ENCODE measurements at places on chromosomes 7 and 10.

DNA sequence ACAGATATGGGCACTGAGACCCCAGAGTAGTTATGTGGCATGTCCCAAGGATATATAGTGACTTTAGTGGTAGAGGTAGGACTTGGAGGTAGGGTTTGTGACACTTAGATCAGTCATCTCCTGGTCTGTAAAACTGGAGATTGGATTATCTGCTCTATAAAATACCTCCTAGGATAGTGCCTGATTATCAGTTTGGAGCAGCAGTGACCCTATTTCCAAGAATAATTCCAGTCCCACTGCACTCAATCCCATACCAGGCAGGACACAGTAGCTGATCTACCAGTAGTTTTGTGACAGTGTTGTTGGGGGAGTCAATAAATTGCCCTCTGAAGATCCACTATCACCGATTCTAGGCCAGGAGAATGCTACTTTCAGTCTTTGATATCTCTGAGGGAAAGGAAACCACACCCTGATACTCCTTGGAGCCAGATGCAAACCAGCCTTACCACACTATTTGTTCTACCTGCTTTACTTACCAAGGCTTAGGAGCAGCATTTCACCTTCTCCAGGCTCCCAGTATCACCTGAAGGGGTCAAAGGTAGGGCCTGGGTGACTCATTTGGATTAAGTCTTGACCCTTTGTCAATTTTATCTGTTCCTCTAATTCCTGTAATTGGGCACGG lies 30.6 kb downstream of the KMT2E start:
- DNase-seq: no peak

- DNase-seq: no peak
Measured at GRCh38 chr7:26508917-26509316, 217.3 kb downstream of the SNX10 start.

DNA sequence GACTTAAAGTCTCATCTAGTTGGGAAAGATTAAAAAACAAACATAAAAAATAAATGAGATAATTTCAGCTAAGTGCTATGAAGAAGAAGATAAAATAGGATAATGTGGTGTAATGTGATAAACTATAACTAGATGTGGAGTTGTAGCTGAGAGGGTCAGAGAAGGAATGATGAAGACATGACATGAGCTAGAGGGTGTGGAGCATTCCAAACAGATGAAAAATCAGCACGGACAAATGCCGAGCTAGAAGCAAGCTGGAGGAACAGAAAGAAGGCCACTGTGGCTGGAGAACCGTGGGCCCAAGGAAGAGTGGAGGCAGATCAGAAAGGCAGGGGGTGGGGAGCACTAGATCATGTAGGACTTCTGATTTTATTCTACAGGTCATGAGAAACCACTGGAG lies 70.6 kb downstream of the CDK6 start:
- no peak for DNase-seq

DNA sequence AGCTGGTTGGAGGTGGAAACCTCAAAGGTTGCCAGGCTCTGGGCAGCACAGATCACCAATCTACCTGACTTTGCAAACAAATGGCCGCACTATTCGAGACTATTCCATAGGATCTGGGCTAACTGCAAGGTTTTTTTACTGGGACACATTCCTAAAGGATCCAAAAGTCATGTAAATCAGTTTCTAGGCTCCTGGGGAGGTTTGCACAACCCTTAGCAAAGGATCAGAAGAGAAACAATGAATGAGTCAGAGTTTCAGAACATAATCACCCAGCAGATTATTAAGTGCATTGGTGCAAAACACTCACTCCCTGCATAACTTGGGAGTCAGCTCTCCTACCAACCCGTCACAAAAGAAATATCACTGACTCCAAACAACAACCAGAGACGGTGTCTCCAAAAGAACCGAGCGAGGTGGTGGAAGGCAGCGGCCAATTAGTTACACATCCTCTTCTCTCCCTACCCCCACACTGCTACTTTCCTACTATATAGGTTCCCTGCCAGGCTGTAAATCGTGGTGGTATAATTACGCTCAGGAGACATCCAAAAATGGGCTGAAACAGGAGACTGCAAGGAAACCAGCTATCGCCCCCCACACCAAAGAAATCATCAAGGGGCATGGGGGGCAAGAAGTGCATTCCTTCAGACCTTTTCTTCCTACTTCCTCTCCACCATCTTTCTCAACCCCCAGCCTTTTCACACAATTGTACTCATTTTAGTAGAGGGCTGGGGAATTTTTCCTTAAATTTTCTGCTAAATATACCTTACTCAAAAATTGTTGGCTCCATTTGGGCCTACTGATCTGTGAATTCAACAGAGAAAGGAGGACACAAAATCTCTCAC lies 3.2 kb downstream of the UBE2H start:
- peak; percentile 52 for DNase-seq

- no peak for DNase-seq
Measured at GRCh38 chr10:29923416-29923965, 135.9 kb downstream of the JCAD start.

DNA sequence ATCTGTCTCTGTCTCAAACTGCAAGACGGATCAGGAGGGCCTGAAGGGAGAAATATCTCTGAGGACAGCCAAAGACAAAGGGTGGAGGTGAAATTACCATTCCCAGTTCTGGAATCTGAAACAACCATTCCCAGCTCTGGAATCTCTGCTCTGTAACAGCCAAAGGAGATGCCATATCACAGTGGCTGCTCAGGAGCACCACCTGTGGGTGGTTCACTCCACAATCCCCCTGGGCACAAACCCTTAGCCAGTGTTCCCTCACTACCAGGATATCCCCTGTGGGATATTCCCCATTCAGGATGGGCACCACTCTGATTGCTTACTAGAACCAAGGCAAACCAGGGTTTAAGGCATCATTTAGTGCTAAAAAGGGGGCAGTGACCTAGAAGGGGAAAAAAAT lies 199.0 kb downstream of the HTR7 start:
- no peak for DNase-seq

DNA sequence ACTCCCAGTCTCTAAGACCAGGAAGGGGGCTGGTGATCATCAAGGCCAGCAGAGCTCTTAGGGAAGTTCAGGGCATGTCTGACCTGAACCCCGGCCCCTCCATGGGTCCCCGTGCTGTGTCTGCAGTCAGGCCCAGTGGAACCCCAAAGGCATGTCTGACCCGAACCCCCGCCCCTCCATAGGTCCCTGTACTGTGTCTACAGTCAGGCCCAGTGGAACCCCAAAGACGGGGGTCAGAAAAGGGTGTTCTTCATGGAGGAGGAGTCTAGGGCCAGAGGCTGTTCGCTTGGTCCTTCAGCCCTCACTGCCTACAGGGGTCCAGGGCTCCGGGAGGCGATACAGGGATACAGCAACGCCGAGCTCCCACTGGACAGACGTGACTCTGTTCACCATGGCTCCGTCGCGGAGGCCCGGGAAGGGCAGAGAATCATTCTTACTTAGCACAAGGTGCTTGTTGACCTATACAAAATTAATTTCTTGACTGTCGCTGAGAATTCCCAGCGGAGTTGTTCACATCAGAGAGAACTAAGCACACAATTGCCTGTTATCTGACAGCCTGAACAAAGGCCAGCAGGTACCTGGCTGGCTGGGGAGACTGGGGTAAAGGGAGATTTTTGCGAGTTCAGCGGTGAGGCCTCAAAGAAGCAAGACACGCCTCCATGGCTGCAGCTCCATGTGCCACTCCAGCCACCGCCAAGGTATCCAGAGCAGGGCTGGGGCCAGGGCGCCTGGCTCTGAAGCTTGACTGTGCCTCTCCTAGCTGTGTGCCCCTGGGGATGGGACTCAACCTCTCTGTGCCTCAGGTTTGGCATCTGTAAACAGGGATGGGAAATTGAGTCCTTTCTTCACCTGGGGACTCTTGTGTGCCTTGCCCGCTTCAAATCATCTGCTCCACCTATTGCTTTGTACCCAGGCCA lies 26.8 kb downstream of the EN2 start:
- no peak for DNase-seq

DNA sequence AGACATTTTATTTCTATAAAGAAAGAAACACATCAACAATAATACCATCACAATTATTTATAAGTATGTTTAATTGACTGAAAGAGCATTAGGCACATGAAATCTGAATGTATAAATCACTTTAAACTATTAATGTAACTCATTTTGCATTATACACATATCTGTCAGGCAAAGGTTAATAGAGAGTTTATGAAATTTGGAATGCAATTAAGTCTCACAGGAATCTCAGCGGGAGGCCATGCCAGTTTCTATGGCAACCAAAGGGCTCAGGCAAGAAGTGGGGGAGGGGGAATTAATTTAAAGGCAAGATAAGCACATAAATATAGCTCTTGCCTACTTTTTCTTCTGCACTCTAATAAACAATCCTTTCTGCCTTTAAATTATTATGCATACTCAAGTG lies 152.6 kb downstream of the SLC16A9 start:
- no peak for DNase-seq

- DNase-seq: peak; percentile 54
Measured at GRCh38 chr7:28921822-28922221, 36.3 kb downstream of the TRIL start.

GRCh38 chr7:100378114-100378755 lies 4.9 kb downstream of the PILRA start:
- no peak for DNase-seq

DNA sequence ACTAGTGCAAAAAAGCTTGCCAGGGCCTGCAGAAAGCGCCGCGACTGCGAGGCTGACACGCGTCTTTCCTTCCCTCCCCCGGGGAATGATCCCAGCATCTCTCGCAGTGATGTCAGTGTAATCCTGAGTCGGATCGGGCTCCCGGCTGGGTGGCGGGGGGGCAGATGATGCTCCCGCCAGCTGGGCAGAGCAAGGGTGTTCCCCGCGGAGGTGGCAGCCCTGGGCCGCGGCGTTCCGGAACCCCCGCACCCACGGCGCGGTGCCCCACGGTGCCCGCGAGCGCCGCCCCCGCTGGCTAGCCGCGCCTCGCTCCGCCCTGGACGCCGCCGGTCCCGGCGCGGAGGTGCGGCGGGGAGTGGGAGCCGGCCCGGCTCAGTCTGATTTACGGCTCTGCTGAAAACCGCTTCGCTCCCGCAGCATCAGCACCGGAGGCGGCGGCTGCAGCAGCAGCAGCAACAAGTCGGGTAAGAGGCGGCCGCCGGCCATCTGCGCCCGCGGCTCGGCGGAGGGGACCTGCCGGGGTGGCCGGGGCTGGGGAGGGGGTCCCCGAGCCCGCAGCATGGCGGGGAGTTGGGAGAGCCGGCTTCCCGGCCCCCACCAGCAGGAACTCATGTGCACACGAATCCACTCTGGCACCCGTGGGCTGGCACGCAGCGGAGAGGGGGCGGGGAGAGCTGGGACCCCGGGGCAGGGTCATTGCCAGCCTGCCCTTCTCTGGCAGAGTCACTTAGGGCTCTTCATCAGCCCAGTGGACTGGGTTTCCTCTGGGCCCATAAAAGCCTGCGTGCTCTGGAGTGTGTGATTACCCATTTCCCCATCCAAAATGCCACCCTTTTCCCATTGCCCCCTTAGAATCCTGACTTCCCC lies at the start of gene ZNF365:
Gene ZNF365, plus strand, starts transcription at position 375 of the 867 bp plus-strand sequence. CDS start 1,825 bp downstream, outside the sequence.
- DNase-seq: peak; percentile 2

- DNase-seq: no peak
Measured at GRCh38 chr10:100890673-100891317, 22.0 kb upstream of the SLF2 start.

GRCh38 chr7:39985398-39985918 lies 35.4 kb downstream of the CDK13 start:
- no peak for DNase-seq

- no peak for DNase-seq
Measured at GRCh38 chr7:144384555-144385245, 18.8 kb downstream of the NOBOX start.

- DNase-seq: no peak
Measured at GRCh38 chr7:141475679-141476078, 75.5 kb upstream of the AGK start.

- DNase-seq: no peak
Measured at GRCh38 chr7:46752881-46753366, 829.0 kb downstream of the TNS3 start.

- no peak for DNase-seq
Measured at GRCh38 chr10:47360419-47361040, 12.4 kb downstream of the RBP3 start.

GRCh38 chr7:39892361-39892760 lies 57.7 kb upstream of the CDK13 start:
- no peak for DNase-seq

- no peak for DNase-seq
Measured at GRCh38 chr7:157347217-157347904, 10.6 kb downstream of the DNAJB6 start.

DNA sequence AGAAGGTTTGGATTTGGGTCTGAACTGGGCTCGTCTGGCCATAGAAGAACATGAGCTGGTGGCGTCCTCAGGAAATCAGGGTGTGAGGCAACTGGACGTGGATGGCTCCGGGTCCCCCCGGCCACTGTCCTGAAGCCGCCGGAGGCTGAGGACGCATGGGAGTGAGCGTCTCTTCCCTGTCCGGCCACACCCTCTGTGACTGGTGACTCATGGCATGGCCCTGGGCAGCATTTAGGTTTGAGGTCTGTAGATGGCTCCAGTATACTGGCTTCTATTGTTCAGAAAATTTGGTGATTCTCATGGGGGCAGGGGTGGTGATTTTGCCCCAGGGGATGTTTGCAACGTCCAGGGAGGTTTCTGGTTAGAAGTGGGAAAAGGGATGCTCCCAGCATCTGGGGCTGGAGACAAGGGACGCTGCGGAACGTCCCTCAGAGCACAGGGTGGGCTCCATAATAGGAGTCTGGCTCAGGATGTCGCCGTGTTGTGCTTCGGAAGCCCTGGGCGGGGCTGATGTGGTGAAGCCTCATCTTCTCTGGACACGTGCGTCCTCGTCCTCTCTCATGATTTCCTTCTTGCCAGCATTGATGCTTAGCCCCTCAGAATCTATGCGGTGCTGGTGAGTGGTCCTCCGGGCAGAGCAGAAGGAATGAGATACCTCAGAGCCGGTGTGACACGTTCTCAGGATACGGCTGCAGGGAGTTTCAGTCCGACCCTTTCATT lies 49.9 kb downstream of the PITRM1 start:
- DNase-seq: no peak

DNA sequence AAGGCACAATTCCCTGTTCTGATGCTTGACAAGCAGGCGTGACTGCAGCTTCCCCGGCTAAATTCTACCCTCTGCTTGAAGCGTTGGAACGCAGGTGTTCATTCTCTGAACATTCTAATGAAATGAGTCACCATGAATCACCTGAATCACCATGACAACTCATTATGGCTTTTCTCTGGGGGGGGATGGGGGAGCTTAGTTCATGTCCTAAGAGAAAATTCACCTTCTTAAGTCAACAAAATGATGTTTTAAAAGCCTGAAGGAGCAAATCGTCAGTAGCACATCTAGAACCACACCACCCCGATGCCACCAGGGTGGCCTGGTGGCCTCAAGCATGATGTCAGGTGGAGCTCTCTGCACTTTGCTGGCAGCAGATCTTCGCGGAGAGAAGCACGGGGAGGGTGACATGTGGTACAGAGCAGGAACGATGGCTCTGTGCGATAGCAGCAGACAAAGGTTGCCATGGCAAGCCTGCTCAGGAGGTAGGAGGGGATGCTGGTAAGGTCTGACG lies 33.7 kb downstream of the DDC start:
- peak; percentile 11 for DNase-seq

GRCh38 chr7:155840909-155841308 lies 28.6 kb upstream of the SHH start:
- DNase-seq: no peak

Data from GM12865 (cell line).